CD8-positive, alpha-beta memory T cell (primary cell): ENCODE measurements at places on chromosomes 4 and X. TPM values are rescaled to one million over a fixed set of nuclear protein-coding genes. Genes with fewer than 3 reads are reported as not detected.

HS3ST1 gene
- 0.35 TPM for total RNA-seq

HSD17B13 gene
- not detected for total RNA-seq

DNA sequence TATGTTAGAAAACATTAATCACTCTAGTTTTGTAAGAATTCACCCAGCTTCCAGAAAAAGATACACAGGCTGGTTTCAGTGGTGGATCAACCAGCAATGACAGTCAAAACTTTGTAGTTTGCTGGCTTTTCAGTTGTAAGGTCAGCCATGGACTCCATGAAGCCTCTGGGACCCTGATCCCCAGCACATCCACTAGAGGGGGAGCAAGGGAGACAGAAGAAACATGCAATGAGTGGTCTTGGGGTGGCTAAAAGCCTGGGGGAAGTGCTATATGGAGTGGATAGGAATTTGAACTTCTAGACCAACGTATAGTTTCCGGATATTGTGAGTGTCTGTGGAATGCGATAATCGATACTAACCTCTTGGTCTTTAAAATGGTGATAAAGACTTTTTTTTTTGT is 72.7 kb downstream of the AFF2 start:
- no peak for DNase-seq

GRCh38 chr4:82380344-82380743 is 6.6 kb upstream of the HNRNPD start:
- no peak for DNase-seq

DNA sequence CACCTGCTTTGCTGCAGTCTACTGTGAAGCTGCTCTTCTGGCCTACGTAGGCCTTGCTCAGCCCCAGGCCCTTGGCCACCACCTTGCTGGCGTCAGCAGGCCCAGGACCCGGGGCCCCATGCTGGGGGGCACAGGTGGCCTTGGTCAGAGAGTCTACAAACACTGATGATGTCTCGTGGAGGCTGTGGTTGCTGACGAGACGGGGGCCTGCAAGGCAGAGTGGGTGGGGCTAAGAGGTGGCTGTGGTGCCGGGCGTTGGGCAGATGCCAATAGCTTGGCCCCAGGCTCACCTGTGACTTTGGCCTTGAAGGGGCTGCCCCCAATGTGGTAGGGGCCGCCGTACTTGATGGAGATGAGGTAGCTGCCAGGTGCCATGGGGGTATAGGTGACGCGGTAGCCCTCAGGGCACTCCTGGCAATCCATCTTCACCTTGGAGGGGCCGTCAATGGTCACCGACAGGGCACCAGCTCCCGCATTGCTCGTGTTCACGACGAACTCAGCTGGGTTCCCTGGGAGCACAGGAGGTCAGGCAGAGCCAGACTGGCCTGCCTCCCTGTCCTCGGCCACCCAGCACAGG is 25.0 kb downstream of the FLNA start:
- DNase-seq: no peak

DNA sequence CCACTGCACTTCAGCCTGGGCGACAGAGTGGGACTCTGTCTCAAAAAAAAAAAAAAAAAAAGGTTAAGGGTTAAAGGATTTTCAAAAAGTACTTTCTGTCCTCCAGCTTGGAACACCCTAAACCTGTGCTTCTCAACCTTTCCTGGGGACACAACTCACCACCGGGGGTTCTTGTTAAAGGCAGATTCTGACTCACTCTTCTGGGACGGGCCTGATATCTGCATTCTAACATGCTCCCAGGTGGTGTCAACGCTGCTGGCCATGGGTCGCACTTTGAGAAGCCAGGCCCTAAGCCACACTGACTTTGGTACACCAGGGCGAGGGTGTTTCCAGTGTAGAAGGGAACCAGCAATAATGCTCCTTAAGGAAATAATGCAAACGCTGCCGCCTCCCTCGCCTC is 46.1 kb downstream of the AFAP1 start:
- no peak for DNase-seq

- no peak for DNase-seq
Measured at GRCh38 chr4:8704632-8705031, 112.1 kb downstream of the CPZ start.
